ENCODE measurements at places on chromosomes 2 and 18. TPM values are rescaled to one million over a fixed set of nuclear protein-coding genes. Genes with fewer than 3 reads are reported as not detected.

DNA sequence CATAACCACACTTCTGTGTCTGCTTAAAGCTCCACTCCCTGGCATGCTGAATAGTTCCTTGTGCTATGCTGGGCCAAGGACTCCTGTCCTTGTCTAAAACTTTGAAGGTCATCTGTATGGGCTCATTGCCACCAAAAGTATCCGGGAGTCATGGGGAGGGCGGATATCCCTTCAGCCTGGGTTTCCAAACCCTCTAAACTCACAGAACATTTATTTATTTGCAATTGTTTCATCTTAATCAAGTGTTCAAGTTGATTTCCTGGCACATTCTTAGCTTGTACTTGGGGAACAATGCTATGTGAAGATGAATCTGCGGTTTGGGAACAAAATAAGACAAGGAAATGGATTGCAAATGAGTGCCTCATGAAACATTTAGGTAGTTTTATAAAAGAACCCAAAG, 1.8 kb downstream of the NOSTRIN start:
- no peak overlapping the region for H3K27ac ChIP-seq
- no peaks in the 10 kb centered on the region for H3K27me3 ChIP-seq
- peaks cover 25% of the 10 kb centered on the region for H3K4me1 ChIP-seq
- no peak overlapping the region for H3K4me3 ChIP-seq
- H3K36me3 ChIP-seq: no peaks in the 10 kb centered on the region

- H3K27me3 ChIP-seq: no peaks in the 10 kb centered on the region
- H3K27ac ChIP-seq: peak overlapping the region; percentile 93
- H3K4me3 ChIP-seq: no peak overlapping the region
- no peaks in the 10 kb centered on the region for H3K36me3 ChIP-seq
Measured at GRCh38 chr2:120237491-120237902, 14.3 kb upstream of the TMEM185B start.

GRCh38 chr18:37483984-37484819, 81.4 kb downstream of the CELF4 start:
- H3K4me1 ChIP-seq: peaks cover 5% of the 10 kb centered on the region
- no peaks in the 10 kb centered on the region for H3K36me3 ChIP-seq
- peaks cover 59% of the 10 kb centered on the region for H3K27me3 ChIP-seq
- no peak overlapping the region for H3K27ac ChIP-seq
- no peak for DNase-seq

DNA sequence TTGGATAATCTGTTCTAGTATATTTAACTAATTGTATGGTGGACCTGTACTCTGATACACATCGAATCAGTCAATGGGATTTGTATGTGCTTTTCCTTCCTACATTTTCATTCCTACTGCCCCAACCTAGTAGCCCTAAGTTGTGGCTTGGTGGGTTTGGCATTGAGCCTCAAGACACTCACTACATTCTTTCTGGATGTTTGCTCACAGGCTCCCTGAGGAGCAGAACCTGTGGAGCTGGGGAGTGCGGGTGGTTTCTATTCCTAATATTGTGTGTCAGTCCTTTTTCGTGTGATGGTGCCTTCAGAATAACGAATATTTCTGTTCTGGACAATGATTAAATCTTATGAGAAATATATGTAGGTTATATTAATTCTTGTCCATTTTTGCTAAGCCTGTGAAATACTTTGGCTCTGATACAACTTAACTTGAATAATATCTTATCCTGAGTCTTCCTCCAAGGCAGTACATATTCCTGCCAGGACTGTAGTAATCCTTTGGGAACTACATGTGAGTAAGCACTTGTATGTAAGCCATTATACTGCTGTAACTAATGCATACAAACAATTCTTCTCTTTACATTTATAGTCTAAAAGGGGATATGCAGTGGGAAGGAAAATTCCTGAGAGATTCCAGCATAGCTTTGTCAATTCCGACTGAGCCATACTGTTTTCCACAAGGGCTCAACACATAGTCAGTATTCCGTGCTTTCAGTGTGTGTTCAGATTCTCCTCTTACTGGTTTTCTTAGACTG, 150.6 kb downstream of the AGPS start:
- no peak overlapping the region for H3K27ac ChIP-seq
- no peak for DNase-seq

GRCh38 chr2:30348825-30349224, 98.2 kb upstream of the LCLAT1 start:
- no peak overlapping the region for H3K4me3 ChIP-seq
- H3K27me3 ChIP-seq: no peaks in the 10 kb centered on the region
- DNase-seq: no peak
- peaks cover 18% of the 10 kb centered on the region for H3K4me1 ChIP-seq
- H3K27ac ChIP-seq: no peak overlapping the region

GRCh38 chr18:35841283-35841682, 131.2 kb upstream of the RMP24 start:
- H3K27ac ChIP-seq: no peak overlapping the region
- H3K4me3 ChIP-seq: no peak overlapping the region
- no peaks in the 10 kb centered on the region for H3K36me3 ChIP-seq
- no peaks in the 10 kb centered on the region for H3K27me3 ChIP-seq
- no peaks in the 10 kb centered on the region for H3K4me1 ChIP-seq

Gene CYP26B1
- 1.2 TPM for total RNA-seq

Gene CCDC74A
- 25.6 TPM for total RNA-seq

Gene NPHP1
- 8.1 TPM for total RNA-seq

All from neural progenitor cell (in vitro differentiated cells).